ENCODE measurements at places on chromosomes 4 and X.
A peak's percentile ranks its signal among the peaks of the same experiment; 100 is the strongest.

DNA sequence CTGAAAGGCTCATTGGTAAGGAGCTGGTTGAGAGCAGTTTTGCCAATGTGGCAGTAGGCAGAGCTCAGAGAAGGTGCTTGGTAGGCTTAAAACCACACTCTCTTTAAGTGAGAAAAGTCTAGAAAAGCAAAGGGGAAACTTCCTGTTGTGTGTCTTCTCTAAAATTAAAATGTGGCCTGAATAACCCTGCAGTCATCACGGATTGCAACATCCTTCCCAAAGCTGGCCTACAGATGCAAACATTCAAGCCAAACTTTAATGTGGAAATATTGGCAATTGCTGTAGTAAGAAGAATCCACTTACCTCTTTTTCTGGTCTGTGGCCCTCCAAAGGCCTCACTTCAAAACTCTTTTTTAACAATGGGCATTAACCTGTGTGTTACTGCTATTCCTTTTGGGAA lies 348.5 kb downstream of the OPHN1 start:
- DNase-seq, result no peak

DNA sequence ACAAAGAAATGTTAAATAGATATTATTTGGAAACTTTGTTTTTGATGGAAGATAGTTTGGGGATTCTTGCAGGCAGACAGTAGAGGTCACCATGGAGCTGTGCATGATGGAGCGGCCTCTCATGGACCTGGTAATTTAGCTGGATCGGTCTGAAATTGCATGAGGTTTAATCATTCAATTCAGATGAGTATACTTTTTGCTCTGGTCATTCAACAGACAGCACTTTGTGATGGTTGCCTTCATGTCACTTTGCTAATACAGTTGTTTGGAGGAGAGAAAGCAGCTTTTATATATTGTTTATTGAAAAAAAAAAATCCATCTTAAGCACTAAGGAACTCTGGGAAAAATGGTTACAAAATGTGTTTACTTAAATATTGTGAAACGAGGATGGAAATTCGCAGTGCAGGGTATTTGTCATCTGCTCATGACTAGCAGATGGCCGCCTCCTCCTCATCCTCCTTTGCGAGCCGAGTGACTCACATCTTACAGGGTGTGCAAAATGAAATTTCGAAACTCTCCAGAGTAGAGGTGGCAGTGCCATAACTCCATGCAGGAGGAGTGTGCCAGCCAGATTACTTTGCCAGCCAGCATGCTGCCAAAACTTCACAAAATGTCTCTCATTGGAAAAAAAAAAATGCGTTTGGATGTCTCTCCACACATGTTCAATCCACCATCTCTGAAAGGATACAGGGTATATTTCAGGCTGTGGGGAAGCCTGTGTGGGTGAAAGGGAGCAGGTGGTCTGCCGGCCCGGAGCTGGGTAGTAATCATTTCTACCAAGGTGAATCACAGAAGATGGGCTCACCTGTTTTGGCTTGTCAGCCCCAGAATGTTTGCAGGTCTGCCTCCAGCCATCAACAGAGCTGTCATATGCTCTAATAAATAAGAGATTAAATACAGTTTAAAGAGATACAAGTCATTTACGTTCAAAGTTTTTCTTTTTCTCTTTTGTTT lies 314.9 kb upstream of the DIPK2B start:
- DNase-seq, result peak; percentile 46

GRCh38 chrX:40761762-40762161 lies 26.4 kb upstream of the MED14 start:
- no peak for DNase-seq

GRCh38 chr4:73847526-73848182 lies 5.4 kb upstream of the PF4V1 start:
- no peak for DNase-seq

DNA sequence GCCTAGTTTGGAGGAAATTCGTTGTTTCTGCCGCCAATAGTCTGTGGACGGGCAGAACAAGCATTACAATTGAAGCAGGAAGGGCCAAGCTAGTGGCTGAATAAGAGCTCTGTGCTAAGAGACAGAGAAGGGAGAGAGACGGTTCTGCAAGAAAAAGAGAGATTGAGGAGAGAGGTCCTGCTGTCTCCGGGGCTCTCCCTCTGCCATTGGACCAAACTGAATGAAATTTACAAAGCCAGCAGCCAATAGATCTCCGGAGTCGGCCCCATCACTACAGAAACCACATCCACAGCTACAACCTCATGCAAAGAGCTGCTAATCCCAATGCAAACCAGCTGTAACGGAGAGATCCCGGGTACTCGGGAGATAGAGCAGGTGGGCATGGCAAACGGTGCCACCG lies at the start of gene NLGN4X:
NLGN4X (minus strand) TSS at position 148 of the 400 bp plus-strand sequence. CDS start 77,401 bp downstream, outside the sequence.
- peak; percentile 44 for DNase-seq

- no peak for DNase-seq
Measured at GRCh38 chr4:111454961-111455360, 690.3 kb upstream of the FAM241A start.

DNA sequence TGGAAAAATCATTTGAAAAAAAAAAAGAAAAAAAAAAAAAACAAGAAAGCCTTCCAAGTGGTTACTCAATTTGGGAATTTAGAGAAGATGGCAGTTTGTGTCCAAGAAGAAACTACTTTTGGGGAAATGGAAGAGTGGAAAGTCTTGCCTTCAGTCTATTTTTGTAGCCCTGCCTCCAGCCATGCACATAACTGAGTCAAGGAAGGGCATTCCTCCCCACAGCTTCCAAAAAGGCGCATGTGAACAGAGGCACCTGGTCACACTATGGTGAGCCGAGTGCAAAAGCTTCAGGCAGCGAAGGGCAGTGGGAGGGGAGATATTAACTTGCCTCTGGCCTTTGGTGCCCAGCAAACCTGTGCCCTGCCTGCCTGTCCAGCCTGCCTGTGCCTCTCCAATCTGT lies 163.7 kb downstream of the SMIM20 start:
- DNase-seq, result no peak

DNA sequence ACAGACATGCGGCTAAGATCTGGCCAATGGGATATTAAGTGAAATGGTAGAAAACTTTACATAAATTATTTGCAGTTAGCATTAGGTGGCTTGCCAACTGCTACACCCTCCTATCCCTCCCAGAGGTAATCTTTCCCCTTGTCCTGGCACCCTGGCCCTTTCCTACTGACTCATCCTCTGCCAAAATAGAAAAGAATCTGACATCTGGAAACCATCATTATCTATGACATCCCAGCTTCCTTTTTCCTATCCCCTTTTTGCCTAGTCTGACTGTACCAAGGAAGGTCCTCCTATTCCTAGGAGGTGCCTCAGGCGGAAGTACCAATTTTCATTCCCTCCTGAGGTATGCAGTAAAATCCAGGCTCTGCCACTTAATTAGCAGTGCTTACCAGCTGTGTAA lies 163.6 kb upstream of the KLF3 start:
- DNase-seq, result no peak

DNA sequence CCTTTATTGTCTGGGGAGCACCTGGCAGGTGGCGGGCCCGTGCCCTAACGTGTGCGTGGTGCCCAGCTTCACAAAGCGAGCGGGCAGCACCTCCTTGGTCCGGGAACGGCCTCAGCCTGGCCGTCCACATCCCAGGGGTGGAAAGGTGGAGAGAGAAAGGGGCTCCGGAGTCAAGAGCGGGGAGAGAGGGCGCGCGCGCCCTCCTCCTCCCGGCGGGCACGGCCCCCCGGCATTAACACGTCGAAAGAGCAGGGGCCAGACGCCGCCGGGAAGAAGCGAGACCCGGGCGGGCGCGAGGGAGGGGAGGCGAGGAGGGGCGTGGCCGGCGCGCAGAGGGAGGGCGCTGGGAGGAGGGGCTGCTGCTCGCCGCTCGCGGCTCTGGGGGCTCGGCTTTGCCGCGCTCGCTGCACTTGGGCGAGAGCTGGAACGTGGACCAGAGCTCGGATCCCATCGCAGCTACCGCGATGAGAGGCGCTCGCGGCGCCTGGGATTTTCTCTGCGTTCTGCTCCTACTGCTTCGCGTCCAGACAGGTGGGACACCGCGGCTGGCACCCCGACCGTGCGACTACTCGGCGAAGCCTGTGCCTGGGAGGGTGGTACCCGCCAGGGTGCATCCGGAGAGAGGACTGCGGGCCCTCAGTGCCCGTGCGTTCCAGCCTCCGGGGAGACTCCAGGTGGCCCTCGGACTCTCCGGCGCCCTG lies at the start of gene KIT:
KIT (plus strand) TSS at position 407 of the 701 bp plus-strand sequence; CDS start at position 465, 58 bp downstream.
- DNase-seq, result peak; percentile 78

- DNase-seq, result no peak
Measured at GRCh38 chr4:25560605-25561004, 95.0 kb upstream of the SLC34A2 start.
